ENCODE measurements at places on chromosomes 13 and 19. TPM values are rescaled to one million over a fixed set of nuclear protein-coding genes. Genes with fewer than 3 reads are reported as not detected.

The ZNF382 gene
- total RNA-seq: 4.6 TPM

The SRRM5 gene
- total RNA-seq: not detected

The MADCAM1 gene
- 0.16 TPM for total RNA-seq

The ATP8A2 gene
- under 0.01 TPM for total RNA-seq
